EL (cell line): ENCODE measurements at places on chromosomes 11 and 22.

- peak; percentile 83 for DNase-seq
These were observed 12.3 kb downstream of the NARS2 start for GRCh38 chr11:78562398-78562797.

DNA sequence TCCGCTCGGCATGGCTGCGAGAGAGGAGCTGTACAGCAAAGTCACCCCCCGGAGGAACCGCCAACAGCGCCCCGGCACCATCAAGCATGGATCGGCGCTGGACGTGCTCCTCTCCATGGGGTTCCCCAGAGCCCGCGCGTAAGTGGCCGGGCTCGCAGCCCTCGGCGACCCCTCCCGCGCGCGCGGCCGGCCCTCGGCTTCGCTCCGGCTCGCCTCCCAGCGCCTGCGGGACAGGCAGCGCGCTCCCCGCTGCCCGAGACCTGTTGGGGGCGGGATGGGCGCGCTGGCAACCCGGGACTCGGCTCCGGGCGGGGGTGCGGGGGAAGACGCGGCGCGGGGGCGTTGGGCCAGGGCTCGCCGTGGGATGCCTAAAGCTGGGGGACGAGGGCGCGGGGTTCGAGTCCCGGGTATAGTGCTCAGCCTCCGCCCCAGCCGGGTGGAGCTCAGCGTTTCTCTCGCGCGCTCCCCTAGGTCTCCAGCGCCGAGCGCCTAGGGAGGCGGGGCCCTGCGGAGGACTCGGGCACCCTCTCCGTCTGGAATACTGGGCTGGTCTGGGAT lies 630 bp downstream of the UBASH3B start:
- DNase-seq = peak; percentile 62

DNA sequence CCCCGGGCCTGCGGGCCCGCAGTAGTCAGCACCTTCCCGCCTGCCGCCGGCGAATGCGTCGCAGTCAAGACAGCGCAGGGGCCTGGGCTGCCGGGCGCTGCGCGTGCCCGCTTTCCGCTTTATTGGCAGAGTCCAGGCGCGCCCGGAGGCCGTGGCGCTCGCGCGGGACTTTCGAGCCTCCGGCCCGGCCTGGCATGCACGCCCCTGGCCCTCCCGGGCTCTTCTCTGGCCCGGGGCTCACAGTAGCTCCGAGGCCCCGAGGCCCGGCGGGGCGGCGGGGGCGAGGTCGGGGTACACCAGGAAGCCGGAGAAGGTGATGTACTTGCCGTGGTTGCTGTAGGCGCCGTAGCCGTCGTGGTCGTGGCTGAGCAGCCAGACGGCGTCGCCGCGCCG lies 3.1 kb downstream of the FAM180B start:
- no peak for DNase-seq

- no peak for DNase-seq
These were observed 86.1 kb upstream of the PARVA start for GRCh38 chr11:12291313-12291712.

- peak; percentile 61 for DNase-seq
These were observed 12.5 kb downstream of the L3MBTL2 start for GRCh38 chr22:41217553-41218157.

DNA sequence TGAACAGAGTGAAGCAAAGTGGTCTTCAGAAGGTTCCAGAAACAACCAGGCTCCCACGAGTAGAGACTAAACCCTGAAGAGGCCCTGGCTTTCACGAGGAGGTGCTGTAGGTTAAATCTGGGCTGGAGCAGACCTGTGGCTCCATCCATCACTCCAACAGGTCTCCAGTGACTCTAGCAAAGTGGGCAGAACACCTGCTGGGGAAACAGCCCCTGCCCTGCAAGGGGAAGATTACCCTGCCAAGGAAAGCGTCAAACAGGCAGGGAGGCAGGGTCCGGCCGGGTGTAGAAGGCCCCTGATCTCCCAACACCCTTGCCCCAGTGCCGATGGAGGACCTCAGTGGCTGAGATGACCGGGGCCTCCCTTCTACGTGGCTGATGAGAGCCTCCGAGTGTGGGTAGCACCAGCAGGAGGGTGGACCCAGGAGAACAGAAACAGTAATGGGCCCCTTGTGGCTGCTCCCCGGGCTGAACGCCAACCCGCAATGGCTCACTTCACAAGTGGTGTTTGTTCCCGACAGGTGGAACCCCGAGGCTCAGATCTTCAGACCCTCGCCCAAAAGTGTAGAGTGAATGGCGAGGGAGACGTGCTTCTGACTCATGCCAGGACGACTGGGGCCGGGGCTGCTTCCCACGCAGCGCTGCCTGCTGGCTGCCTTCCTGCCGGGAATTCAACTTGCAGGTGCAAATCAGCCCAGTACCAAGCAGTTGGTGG lies 112.0 kb downstream of the SHANK2 start:
- DNase-seq = no peak

GRCh38 chr11:120682866-120683265 lies 171.3 kb downstream of the GRIK4 start:
- peak; percentile 18 for DNase-seq

GRCh38 chr11:75969626-75970308 lies 154.8 kb downstream of the UVRAG start:
- peak; percentile 66 for DNase-seq
